ENCODE measurements at places on chromosomes 6 and 20.

GRCh38 chr6:105174512-105174911 is 5.3 kb downstream of the POPDC3 start:
- DNase-seq: no peak

- no peak for DNase-seq
Observed at GRCh38 chr6:105510746-105511145, 107.9 kb upstream of the PREP start.

DNA sequence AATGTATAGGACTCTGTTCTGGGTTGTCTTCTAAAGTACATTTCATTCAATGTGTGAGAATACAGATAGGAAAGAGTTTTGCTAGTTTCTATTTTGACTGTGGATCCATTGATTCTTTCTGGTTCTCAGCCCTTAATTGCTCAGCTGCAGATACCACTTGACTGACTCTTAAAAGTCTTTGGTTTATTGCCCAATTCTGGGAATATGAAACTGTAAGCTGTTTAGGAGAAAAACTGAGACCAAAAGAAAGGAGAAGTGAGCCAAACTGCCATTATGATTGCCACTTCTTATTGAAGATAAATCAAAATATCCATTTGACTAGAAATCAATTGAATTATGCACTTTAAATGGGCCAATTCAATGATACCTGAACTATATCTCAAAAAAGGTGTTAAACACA is 211.4 kb downstream of the ESR1 start:
- no peak for DNase-seq

- DNase-seq: no peak
Observed at GRCh38 chr6:131124336-131125071, 10.8 kb upstream of the AKAP7 start.

- peak; percentile 83 for DNase-seq
Observed at GRCh38 chr6:35302604-35303241, 5.1 kb downstream of the DEF6 start.

DNA sequence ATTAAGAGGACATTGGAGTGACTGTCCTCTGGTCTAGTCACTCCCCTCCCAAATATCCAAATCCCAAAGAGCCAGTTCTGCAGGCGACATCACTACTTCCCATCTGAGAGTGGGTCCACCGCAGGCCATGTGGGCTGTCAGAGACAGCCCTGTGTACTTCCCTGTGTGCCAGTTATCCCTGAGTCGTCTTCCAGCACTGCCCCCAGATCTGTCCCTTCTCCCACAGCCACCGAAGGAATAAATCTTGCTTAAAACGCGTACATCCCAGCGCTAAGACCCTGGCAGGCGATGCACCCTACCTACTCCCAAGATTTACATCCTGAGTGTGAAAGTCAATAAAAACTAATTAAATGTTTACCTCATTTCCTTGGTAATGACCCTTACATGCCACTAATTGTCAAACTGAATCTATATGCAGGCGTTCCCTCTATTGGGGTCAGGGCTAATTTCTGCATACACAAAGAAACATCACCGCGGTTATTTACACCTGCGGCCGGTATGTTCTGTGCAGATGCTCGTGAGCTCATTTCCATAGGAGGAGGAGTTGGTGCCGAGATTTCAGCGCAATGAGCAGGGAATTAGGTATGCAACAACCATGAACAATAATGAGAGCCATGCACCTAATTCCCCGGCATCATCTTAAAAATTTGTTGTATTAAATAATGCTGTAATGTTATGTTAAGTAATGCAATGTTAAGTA is 31.3 kb upstream of the CDH4 start:
- no peak for DNase-seq

DNA sequence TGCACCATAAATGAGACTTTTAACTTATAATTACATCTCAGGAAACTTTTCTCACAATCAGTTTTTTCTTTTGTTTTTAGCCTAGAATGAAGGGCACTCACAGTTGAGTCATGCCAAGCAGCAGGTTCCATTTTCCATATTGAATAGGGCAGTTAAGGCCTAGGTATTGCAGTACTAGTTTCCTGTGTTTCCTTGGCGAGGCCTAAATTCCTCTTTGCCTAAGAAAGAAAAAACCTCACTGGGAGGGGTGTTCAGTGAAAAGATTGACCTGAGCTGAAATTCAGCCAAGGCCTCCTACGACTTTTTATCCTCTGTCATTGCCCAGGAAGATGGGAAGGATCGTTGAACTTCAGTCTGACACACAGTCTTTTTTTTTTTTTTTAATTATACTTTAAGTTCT is 85.5 kb downstream of the IMPG1 start:
- no peak for DNase-seq

DNA sequence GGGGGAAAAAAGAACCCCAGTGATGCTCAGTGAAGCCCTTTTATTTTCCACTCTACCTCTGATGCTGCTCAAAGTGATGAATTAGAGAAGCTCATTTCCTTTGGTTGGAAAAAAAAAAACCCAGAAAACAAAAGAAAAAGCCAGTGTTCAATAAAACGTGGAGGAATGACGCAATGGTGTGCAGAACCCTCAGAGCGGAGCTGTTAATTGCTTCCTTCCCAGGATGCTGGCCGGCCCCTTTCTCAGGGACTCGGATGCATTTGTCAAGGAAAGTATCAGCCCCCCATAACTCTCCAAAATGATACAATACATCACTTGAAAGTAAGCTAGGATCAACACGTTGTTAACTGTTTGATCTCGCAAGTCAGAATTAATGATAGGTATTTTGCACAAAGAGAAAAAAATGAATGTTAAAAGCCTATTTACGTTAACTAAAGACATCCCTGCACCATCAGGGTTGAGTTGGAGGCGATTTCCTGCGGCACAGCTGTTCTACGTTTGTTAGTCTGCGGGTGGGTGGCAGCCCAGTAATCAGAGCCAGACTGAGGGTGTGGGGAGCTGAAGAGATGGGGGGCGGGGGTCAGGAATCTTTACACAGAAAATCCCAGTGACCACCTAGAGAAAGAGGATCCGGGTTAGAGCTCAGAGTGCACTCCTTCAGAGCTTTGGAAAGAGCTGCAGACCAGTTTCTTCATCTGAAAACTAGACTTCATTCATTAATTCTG is 132.4 kb downstream of the BMP7 start:
- DNase-seq: no peak

DNA sequence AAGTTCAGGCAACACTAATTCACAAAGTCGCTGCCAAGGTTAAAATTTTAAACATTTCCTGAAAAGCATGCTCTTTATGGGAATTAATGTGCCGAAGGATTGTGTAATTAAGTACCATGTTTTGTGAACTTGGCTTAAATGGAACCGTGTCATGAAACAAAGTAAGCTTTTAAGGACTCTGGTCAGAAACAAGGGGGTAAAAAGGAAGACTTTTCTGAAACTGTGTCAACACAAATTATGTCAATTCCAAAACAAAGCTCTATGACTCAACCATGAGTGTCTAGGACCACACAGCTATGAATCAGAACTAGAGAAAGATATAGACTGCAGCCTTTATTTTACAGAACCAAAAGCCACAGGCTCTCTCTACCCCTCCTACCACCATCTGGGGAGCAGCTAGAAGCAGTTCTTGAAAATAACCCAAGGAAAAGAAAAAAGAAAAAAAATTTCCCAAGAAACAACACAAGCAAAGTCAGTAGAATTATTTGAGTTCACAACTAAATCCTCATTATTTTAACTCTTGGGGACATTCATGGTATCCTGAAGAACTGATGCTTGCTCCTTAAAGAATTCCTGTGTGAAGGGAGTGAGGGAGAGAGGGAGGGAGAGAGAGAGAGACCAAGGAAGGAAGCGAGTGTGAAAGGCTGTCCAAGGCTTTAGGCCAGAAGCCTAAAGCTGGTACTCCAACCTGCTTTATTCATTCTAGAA is 81.9 kb downstream of the ZMYND8 start:
- DNase-seq: no peak

DNA sequence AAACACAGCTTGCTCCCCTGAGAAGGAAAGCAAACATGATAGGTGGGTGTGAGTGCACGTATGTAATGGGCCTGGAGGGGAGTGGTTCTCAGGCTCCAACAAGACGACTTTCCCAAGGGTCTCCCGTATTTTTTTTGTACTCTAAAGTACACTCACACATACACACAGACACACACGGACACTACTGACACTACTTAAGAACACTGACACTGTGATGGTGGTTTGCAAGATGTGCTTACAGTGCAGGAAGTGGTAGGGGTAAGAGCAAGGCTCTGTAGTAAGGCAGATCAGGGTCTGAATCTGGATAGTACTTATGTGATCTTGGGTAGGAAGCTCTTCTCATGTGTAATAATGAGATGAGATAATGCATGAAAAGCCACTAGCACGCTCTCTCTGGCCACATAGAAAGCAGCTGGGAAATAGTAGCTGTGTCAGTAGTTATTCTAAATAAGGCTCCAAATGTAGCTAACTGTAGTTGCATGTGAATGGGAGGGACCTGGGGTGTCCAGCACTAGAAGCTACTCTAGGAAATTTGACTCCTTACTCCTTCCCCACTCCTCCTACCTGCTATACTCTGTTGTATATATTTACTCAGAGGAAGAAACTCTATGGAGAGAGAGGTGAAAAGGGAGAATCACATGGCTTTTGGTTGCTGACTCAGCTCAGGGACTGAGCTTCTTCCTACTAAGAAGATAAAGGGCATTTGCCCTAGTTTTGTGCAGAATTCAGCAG is 8.4 kb upstream of the ZBTB24 start:
- no peak for DNase-seq

- no peak for DNase-seq
Observed at GRCh38 chr6:66935612-66936011, 1228.6 kb upstream of the EYS start.

GRCh38 chr20:32764005-32764960 is 2.1 kb downstream of the DNMT3B start:
- DNase-seq: no peak

GRCh38 chr6:76435174-76435573 is 362.7 kb upstream of the IMPG1 start:
- DNase-seq: no peak

- DNase-seq: no peak
Observed at GRCh38 chr6:119113961-119114360, 35.5 kb upstream of the FAM184A start.

DNA sequence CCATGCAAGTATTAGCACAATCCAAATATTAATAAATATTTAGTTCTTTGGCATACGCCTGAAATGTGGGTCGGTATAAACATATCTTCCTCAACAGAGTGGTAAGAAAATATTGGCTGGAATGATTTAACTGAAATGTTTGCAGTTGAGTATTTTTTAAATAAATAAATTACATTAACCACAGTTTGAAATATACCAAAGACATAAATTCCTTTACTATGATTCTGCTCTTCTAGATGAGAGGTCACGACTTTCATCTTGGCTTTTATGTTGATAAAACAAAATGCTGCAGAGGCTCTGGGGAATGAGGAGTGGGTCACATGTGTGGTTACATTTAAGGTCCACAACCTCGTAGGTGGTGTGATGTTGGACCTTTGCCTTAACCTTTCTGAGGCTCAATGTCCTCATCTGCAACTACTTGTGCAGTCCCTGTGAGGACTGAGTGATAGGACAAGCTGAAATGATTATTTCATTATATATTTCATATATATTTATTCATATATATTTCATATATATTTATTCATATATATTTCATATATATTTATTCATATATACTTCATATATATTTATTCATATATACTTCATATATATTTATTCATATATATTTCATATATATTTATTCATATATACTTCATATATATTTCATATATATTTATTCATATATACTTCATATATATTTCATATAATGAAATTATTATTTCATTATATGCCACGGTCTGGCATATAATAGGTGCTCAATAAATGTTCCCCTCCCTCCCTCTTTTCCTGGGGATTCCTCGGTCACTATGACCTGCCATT is 107.4 kb downstream of the SAMD5 start:
- DNase-seq: no peak

DNA sequence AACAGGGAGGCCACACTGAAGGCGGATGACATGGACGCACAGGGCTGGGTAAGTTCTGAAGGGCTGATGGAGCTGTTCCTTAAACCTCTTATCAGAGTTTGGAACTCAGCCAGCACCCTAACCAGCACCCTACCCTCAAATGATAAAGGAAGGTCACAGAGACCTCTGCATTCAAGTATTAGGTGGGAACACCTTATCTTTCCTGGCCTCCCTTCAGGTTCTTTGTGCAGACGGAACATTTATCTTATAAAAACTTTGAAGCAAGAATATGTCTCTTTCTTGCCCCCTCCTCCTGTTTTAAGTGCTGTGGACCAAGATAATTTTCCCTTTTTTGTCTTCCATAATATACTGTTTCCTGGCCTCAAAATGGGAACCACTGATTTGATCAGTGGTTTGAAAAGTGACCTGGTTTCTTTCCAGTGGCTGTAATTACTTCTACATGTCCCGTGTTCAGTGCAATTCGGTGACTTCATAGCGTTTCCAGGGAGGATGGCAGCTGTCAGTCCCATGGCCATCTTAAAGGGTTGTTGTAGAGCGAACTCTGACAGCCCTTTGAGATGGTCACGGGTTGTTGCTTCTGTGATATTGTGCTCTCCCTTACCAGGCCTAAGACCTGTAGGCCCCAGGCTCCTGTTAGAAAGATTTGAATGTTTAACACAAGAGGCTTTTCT is 213.2 kb upstream of the MYLIP start:
- DNase-seq: no peak
